ENCODE measurements at places on chromosomes 12 and 14.

DNA sequence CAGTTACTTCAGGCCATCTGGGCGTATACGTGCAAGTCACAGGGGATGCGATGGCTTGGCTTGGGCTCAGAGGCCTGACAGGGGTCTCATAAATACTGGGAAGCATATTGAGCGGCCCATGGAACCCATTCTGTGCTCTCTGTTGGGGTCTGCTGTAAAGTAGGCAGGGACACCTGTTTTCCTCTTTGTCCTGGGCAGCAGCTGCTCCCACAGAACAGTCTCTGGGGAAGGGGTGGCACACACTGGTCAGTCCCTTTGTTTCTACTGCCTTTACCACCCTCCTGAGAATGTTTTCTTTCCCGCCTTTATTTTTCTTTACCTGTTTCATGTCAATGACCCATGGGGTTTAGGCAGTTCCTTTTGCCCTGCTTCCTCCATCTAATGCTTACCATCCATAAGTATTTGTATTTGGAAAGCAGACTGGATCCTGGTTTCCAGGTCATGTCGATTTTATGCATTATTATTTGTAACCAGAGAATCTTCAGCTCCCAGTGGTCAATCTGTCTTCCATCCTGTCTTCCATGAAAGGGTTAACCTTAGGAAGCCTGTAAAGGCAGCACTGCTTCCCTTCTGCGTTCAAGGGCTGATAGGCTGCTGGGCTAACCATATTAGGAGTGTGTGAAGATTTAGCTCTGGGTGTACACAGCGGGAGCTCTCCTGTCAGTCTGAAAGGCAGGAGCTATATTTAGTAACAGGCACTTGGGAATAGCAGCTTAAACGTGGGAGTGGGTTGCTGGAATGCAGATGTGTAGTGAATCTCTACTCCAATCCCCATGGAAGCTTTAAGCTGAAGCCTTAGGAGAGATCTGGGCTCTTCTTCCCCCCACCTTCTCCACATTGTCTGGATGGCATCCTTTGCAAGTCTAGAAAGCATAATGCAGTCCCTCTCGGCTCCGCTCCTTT lies 124.0 kb downstream of the DYRK2 start:
- DNase-seq, result peak; percentile 79

GRCh38 chr12:124388679-124389137 lies 93.8 kb downstream of the RFLNA start:
- peak; percentile 81 for DNase-seq

DNA sequence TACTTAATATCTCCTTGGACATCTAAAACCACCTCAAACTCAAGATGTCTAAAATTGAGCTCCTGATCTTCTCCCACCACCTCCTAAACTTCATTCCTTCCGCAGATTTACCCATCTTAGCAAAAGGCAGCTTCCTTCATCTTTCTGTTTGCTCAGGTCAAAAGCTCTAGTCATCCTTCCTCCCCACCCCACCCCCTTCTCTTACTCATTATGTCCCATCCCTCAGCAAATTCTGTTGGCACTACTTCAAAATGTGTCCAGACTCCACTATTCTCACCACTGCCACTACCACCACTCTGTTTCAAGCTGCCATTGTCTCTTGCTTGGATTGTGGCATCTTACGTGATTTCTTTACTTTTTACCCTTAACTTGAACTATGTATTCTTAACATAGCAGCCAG lies 59.2 kb upstream of the ZDHHC17 start:
- DNase-seq, result no peak

- DNase-seq, result peak; percentile 52
Observed at GRCh38 chr14:102063109-102063807, 23.6 kb downstream of the HSP90AA1 start.

- DNase-seq, result no peak
Observed at GRCh38 chr12:117444781-117445180, 83.4 kb upstream of the NOS1 start.

DNA sequence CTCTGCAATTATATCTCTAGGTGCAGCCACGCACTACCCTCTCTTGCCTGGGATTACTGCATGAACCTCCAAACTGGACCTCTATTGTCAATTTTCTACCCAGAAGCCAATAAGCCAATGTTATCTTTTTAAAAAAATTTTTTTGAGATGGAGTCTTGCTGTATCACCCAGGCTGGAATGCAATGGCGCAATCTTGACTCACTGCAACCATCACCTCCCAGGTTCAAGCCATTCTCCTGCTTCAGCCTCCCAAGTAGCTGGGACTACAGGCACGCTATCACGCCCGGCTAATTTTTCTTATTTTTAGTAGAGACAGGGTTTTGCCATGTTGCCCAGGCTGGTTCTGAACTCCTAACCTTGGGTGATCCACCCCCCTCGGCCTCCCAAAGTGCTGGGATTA lies 11.2 kb upstream of the PXN start:
- no peak for DNase-seq

GRCh38 chr14:67574806-67575205 lies 25.3 kb downstream of the PIGH start:
- no peak for DNase-seq

GRCh38 chr12:92675092-92675865 lies 27.5 kb upstream of the PLEKHG7 start:
- no peak for DNase-seq

All from NCI-H510A (cell line).